ENCODE measurements at places on chromosomes 1 and 21. TPM values are rescaled to one million over a fixed set of nuclear protein-coding genes. Genes with fewer than 3 reads are reported as not detected.

UBASH3A gene
- not detected for polyA plus RNA-seq

KRTAP26-1 gene
- polyA plus RNA-seq = not detected

HHIPL2 gene
- 1.8 TPM for polyA plus RNA-seq

KRTAP11-1 gene
- polyA plus RNA-seq = not detected

CELA3A gene
- not detected for polyA plus RNA-seq

COL8A2 gene
- polyA plus RNA-seq = 1.6 TPM

ZNF683 gene
- polyA plus RNA-seq = not detected

NASP gene
- polyA plus RNA-seq = 378 TPM

RORC gene
- 1.1 TPM for polyA plus RNA-seq

LENEP gene
- 0.30 TPM for polyA plus RNA-seq

CHIA gene
- not detected for polyA plus RNA-seq

NBPF8 gene
- polyA plus RNA-seq = 5.4 TPM

ST6GALNAC5 gene
- 4.5 TPM for polyA plus RNA-seq

DHRS3 gene
- polyA plus RNA-seq = 74.3 TPM

RBBP4 gene
- polyA plus RNA-seq = 331 TPM

CASQ2 gene
- polyA plus RNA-seq = 0.71 TPM

LORICRIN gene
- polyA plus RNA-seq = not detected

SPRR2F gene
- not detected for polyA plus RNA-seq

OR10J1 gene
- polyA plus RNA-seq = not detected

CD244 gene
- polyA plus RNA-seq = 0.19 TPM

VWA5B1 gene
- 2.7 TPM for polyA plus RNA-seq

LRRC8C gene
- 7.3 TPM for polyA plus RNA-seq

TSPEAR gene
- 1.1 TPM for polyA plus RNA-seq

CD247 gene
- 0.47 TPM for polyA plus RNA-seq

WDR64 gene
- 0.26 TPM for polyA plus RNA-seq

CATSPERE gene
- 1.2 TPM for polyA plus RNA-seq

IVL gene
- polyA plus RNA-seq = 0.08 TPM

TDRD5 gene
- polyA plus RNA-seq = 4.0 TPM

All from left renal cortex interstitium (tissue), 4 donors.